Activated CD4-positive, alpha-beta T cell treated with anti-CD3 and anti-CD28 coated beads, Interleukin-2, amount 50 U/mL, for 48 hours (primary cell): ENCODE measurements at places on chromosomes 12 and 14.

DNA sequence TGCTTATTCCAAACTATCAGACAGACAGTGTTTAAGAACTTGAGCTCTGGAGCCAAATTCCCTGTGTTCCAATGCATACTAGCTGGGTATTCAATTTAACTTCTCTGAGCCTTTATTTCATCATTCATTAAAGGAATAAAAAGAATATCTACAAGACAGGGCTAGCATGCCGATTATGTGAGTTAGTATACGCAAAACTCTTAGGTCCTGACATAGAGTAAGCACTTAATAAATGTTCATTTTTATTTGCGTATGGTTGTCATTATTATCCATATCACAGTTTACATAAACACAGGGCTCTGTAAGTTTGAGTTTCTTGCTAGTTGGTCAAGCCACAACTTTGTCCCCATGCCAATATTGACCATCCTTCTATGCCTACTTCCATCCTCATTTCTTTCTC, 161.5 kb downstream of the NUAK1 start:
- DNase-seq, result no peak

- DNase-seq, result peak; percentile 97
These were observed 782.5 kb downstream of the TMEM121 start for GRCh38 chr14:106308839-106309389.

GRCh38 chr12:43878050-43878449, 42.2 kb downstream of the TMEM117 start:
- no peak for DNase-seq

DNA sequence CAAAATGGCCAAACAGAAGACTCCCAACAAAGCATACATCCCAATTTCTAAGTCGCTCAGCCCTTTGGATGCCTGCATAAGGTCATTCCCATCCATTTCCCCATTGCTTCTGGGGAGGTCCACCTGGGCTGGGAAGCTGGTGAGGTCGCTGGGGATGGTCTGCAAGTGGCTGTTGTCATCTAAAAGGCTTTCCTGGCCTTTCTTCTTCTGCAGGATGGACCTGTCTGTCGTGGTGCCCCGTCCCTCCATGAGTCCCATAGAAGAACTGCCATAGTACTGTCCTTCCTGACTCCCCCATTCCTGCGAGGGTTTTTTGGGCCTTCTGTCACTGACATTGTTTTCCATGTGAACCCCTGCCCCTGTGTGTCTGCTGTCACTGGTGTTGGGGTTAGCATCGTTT, 221.1 kb downstream of the GLT1D1 start:
- DNase-seq, result no peak

- no peak for DNase-seq
These were observed 49.1 kb downstream of the JAG2 start for GRCh38 chr14:105119408-105120025.

GRCh38 chr12:44525806-44526654, 350.1 kb downstream of the NELL2 start:
- DNase-seq, result no peak

GRCh38 chr12:132545164-132545953, 55.4 kb downstream of the FBRSL1 start:
- DNase-seq, result no peak

DNA sequence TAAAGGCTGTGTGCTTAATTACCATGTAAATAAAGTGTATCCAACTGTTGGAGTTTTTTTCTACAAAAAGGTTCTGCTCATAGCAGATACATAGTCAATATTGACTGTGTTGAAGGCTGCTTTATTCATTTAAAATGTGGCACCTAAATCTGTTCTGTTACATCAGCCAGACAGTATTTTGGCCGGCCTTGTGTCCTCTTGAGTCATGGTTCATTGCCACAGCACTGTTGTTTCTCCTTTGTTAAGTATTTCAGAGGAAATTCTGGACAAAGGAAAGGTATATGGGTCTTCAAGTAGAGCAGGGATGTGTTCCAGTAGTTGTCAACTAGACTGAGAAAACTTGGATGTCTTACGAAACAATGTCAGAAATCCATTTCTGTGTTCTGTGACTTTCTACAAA, 95.5 kb downstream of the SLC38A6 start:
- DNase-seq, result no peak

- DNase-seq, result peak; percentile 62
These were observed 135.0 kb upstream of the AMIGO2 start for GRCh38 chr12:47214771-47215170.

GRCh38 chr12:24664161-24664880, 284.6 kb downstream of the BCAT1 start:
- no peak for DNase-seq

- DNase-seq, result no peak
These were observed 1.0 kb upstream of the RDH16 start for GRCh38 chr12:56958422-56958821.

- DNase-seq, result no peak
These were observed 11.4 kb upstream of the KRT2 start for GRCh38 chr12:52663420-52663819.

DNA sequence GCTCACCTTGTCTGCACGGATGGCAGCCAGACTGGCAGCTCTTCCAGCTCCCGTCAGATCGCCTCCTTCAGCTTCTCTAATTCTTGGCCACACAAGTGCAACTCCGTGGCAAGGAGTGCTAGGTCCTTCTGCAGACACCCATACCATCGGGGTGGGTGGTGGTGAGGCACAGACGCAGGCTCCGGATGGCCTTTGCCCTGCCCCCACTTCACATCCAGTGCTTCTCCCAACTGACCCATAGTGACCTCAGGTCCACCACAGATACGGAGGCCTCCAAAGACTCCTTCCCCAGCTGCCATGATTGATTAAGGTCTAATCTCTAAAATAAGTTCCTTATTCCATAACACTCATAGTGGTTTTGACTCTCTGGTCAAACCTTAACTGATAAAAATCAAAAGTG, 19.9 kb upstream of the CD27 start:
- DNase-seq, result no peak

DNA sequence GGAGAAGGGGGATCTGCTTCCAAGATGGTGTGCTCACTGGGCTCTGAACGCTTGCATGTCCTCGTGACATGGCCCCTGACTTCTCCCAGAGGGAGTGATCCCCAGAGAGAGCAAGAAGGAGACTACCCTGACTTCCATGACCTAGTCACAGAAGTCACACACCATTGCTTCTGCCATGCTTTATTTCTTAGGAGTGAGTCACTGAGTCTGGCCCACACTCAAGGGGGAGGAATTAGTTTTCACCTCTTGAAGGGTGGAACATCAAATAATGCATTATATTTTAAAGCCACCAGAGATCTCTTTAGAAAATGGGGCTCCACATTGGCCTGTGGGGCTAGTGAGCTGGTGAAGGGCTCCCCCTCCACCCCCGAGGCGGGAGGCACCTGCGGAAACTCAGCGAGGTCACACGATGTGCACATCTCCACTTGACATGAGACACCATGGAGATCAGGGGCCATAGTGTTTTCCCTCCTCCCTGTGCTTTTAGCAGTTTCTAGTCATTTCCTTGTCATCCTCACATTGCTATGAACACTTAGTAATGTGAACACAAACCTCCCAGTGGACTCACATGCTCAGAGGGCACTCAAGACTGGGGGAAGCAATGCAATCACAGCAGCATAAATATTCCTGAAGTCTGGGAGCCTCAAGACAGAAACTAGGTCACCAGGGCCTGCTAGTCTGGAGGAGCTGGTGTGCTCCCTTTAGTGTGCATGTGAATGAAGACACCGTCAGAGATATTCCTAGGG, 87.4 kb upstream of the FZD10 start:
- DNase-seq, result no peak

DNA sequence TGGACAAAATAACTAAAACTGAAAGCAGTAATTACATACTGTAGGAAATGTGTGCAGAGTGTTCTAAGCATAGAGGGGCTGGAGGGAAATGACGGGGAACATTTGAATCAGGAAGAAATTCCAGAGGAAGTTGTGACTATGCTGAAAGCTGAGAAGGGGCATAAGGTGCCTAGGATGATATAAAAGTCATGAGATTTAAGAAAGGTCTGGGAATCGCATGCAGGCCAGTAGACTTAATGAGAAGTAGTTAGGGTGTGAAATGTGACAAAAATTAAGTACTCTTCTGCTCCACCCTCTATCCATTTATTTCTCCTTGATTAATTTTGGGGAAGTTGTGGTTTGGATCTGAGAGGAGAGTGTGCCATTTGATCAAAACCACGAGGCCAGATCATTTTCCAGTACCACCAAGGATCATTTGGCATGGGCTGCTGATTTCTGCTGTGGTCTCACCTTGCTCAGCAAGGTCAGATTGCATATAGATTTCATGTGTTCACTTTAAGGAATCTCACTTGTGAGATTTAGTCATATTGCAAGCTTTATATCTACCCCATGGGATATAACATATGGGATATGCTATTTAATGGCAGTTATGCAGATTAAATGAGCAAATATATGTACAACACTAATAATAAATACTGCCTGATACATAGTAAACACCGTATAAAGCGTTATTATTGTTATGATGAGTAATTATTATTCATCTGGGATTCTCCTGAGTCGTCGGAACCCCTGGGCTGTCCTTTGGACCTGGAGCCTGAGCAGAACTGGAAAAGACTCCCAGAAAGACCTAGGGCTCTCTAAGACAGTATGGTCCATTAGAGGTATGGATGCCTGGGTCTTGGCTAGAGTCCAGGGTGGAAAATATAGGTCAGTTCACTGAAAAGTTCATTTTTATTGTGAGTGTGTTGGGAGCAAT, 72.3 kb downstream of the SRGAP1 start:
- no peak for DNase-seq

GRCh38 chr14:23620177-23620702, 15.9 kb upstream of the DHRS2 start:
- DNase-seq, result no peak

- DNase-seq, result no peak
These were observed 2.6 kb downstream of the GARIN2 start for GRCh38 chr14:67191768-67192290.

GRCh38 chr14:102525219-102525928, 15.8 kb upstream of the ANKRD9 start:
- no peak for DNase-seq

GRCh38 chr14:101363261-101363555, 198.1 kb upstream of the DIO3 start:
- no peak for DNase-seq

DNA sequence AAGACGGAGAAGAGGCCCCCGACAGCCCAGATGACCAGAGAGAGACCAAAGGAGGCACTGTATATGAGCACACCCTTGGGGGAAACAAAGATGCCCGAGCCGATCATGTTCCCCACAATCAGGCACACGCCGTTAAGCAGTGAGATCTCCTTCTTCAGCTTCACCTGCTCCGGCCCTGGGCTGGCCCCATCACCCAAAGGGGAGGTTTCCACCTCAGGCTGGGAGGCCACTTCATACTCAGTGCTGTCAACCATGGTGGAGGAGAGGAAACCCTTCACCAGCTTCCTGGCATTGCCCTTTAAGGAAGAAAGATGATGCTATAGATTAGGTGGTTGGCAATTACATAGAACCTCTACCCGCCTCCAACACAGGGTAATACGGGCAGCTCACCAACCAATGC, 2.1 kb downstream of the SLC7A7 start:
- DNase-seq, result no peak

DNA sequence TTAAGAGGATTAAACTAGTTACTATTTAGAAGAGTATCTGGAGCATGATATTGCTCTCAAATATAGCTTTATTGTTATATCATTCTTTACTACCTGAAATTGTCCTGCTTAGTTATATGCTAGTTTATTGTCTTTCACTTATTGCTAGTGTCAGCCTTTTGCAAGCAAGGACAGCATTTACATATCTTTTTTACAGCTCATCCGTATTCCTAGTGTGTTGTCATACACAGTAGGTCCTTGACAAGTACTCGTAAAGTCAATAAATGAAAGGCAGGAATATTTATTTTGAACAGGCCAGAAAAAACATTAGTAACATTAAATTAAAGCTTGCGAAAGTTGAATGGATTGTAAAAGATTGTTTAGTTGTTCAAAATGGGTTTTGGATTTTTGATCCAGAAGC, 35.0 kb downstream of the CRADD start:
- no peak for DNase-seq

GRCh38 chr12:75703131-75703530, 191.7 kb upstream of the KRR1 start:
- no peak for DNase-seq

GRCh38 chr14:63413009-63413408, 94.3 kb upstream of the GPHB5 start:
- no peak for DNase-seq

DNA sequence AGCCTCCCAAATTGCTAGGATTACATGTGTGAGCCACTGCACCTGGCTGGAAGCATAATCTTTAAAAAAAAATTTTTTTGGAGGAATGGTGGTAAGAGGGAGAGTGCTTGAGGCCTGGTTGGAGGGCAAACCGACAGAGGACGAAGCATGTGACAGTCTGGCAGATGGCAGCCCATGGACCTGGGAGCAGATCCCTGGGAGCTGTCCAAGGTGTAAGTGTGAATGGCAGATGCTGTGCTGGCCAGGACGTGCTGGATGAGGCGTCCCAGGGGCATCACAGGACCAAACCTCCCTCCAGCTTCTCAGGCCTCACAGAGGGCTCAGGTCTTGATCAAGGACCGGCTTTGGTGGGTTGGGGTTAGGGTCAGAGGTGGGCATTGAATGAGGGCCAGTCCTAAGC, 128.4 kb upstream of the NCOR2 start:
- DNase-seq, result no peak

DNA sequence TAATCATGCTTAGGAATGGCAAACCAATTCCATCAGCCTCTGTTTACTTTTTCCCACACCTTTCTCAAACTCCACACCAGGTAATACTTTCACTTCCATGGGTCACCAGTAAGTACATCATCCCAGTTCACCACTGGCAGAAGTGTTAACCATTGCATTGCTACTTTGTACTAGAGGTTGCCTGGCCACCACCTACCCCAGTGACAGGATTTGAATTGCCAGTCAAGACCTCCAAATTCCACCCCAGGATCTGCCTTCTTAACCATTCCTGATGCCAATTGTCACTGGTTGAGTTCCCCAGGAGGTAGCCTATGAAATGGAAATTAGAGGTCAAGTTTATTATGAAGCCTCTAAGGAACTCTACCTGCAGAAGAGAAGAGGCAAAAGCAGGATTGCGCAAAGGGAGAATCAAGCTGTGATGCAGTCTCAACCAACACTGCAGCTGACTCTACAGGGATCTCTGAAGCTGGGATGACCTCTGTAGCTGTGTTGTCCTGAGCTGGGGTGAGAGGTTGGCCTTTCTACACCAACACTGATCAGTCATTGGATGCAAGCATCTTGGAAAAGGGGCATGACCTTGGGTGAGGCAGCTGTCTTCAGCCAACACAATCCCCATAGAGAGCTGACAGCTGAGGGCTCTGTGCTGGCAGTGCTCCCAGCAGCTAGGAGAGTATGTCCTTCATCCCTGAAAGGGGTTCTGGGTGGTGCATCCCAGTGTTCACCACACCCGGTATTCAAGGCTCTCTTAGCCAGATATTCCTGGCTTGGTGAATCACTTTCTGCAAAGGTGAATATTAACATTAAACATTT, 37.0 kb upstream of the HMGA2 start:
- DNase-seq, result no peak

- DNase-seq, result no peak
These were observed 126.2 kb downstream of the RFLNA start for GRCh38 chr12:124420996-124421674.
